ENCODE measurements at places on chromosomes 12 and 14. TPM values are rescaled to one million over a fixed set of nuclear protein-coding genes. Genes with fewer than 3 reads are reported as not detected.

GRCh38 chr14:67502867-67503266, 14.3 kb upstream of the TMEM229B start:
- H3K27me3 ChIP-seq = peaks cover 31% of the 10 kb centered on the region
- H3K4me1 ChIP-seq = peaks cover under 1% of the 10 kb centered on the region
- H3K27ac ChIP-seq = no peak overlapping the region
- no peak overlapping the region for H3K4me3 ChIP-seq

DNA sequence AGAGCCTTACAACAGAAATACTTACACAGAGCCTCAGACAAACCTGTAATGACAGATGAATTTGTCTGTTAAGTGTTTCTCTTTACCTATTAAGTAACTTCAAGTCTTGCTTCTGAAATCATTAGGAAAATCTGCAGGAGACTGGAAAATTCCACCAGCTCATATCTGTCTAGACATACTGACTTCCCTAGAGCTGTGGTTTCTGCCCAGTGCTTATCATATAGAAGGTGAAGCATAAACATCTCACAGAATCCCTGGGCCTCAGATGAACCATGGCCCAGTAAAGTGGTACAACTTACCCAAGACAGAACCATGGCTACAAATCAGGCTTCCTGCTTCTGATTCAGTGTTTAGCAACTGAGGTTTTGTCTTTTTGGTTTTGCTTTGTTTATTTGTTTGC, 91.6 kb downstream of the EGLN3 start:
- H3K27ac ChIP-seq = no peak overlapping the region
- H3K27me3 ChIP-seq = peaks cover 27% of the 10 kb centered on the region
- no peak for DNase-seq

TUNAR gene
- not detected for total RNA-seq

PLA2G1B gene
- total RNA-seq = not detected

IL26 gene
- 0.30 TPM for total RNA-seq
